Stimulated activated CD4-positive, alpha-beta T cell treated with anti-CD3 and anti-CD28 coated beads, Interleukin-1b, Interleukin-23, amount 100 ng/mL, for 1 hour (primary cell): ENCODE measurements at places on chromosomes 3 and 15.

GRCh38 chr3:156491192-156491591 is 63.7 kb downstream of the SSR3 start:
- no peak for DNase-seq

GRCh38 chr3:169077394-169077906 is 586.1 kb downstream of the MECOM start:
- DNase-seq = no peak

- DNase-seq = no peak
These were observed 113.9 kb downstream of the RORA start for GRCh38 chr15:61115241-61115640.

DNA sequence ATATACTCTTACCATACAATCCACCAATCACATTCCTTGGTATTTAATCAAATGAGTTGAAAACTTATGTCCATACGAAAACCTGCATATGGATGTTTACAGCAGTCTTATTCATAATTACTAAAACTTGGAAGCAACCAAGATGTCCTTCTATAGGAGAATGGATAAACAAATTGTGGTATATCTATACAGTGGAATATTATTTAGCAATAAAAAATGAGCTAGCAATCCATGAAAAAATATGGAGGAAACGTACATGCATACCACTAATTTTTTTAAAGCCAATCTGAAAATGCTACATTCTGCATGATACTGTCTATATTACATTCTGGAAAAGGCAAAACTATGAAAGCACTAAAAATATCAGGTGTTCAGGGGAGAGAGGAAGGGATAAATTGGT is 73.9 kb upstream of the LPP start:
- DNase-seq = no peak

- DNase-seq = no peak
These were observed 74.5 kb upstream of the ZPLD1 start for GRCh38 chr3:102360183-102360860.

DNA sequence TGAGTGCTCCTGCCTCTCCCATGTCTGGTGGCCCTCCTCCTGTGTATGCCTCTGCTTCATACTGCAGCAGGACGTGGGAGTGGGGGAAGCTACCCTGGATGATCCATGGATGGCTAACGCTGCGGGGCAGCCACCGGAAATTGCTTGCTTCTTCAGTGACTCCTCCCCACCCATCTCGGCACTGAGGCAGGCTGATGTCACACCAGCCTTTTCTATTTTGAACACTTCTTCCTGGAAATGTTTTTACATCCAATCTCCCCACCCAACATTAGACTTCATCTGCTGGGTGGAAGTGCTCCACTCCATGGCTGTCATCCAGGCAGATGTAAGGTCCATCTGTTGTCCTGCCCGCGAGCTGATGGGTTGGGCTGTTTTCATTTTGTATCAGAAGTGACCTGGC is 58.9 kb upstream of the MUC13 start:
- no peak for DNase-seq

DNA sequence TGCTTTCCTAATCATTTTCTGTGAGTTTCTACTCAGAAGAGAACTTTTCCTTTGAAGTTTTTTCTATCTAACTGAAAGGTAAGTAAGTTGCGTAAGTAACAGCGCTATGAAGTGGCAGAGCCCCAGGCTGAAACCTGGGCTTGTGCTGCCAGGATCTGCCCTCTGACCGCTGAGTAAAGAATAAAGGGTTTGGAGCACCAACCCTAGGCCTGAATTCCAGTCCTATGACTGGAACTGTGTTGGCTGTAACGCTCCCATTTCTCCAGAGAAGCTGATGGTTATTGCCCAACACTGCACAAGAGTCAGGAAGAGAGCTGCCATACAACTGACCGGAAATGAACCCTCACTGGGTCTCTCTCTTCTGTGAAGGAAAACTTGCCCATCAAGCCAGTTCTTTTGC is 87.0 kb downstream of the FOXB1 start:
- DNase-seq = no peak

DNA sequence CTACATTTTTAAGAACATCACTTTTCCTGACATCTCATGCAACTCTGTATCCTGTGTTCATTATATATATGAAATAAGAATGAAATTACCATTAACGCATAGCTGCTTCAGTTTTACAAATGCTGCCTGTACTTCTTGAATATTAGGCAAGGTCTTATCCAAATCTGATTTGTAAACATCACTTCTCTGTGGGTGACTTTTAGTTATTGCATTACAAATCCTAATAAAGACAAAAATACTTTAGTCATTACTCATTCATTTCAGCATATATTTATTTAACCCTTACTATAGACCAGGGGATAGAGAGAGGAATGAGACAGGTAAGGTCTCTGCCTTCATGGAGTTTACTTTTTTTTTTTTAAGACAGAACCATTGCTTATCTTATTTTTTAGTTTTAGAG is 36.8 kb downstream of the MTMR10 start:
- no peak for DNase-seq

GRCh38 chr3:66609660-66610561 is 109.1 kb upstream of the LRIG1 start:
- no peak for DNase-seq

DNA sequence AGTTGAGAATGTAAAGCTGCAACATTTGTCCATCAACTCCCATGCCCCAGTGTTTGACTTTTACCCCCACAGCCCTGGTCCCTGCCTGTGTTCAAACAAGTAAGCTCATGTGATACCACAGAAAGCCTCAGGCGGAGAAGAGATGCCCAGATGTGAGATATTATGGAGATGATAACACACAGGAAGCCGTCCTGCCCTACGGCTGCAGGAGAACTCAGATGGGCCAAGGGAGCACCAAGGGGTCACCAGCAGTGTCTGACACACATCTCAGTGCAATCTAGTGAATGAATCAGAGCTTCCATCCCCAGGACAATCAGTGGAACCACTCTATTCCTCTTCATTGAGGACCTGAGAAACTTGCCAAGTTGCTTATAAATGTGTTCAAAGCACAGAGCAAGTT is 14.0 kb upstream of the SPINK8 start:
- DNase-seq = no peak

GRCh38 chr3:117278424-117279190 is 569.0 kb downstream of the TUSC7 start:
- no peak for DNase-seq

DNA sequence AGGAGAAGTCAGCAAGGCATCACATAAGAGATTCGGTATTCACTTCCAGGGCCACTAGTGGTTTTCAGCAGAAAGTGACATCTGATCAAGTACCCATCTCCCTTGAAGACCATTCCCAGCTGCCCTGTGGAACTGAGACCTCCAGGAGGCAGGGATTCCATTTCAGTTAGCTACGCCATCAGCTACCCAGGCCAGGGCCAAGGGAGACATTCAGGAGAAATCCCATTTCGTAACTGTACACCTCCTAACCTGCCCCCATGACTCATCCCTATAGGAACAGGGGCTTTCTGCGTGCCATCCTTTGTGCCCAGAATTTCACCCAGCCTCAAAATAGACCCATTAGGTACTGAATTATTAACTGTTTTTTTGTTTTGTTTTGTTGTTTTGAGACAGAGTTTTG is 24.7 kb downstream of the SPATA12 start:
- no peak for DNase-seq

- no peak for DNase-seq
These were observed 687.4 kb downstream of the EDEM1 start for GRCh38 chr3:5874931-5875341.

DNA sequence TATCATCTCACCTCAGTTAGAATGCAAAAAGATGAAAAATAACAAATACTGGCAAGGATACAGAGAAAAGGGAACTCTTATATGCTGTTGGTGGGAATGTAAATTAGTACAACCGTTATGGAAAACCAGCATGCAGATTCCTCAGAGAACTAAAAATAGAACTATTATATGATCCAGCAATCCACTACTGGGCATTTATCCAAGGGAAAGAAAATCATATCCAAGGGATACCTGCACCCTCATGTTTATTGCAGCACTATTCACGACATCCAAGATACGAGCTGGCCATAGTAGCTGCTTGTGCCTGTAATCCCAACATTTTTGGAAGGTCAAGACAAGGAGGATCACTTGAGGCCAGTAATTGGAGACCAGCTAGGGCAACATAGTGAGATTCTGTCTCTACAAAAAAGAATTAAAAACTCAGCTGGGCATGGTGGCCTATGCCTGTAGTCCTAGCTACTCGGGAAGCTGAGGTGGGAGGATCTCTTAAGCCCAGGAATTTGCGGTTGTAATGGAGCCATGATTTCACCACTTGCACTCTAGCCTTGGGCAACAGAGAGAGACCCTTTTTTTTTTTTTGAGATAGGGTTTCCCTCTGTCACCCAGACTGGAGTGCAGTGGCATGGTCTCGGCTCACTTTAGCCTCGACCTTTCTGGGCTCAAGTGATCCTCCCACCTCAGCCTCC is 26.6 kb downstream of the USP50 start:
- no peak for DNase-seq

DNA sequence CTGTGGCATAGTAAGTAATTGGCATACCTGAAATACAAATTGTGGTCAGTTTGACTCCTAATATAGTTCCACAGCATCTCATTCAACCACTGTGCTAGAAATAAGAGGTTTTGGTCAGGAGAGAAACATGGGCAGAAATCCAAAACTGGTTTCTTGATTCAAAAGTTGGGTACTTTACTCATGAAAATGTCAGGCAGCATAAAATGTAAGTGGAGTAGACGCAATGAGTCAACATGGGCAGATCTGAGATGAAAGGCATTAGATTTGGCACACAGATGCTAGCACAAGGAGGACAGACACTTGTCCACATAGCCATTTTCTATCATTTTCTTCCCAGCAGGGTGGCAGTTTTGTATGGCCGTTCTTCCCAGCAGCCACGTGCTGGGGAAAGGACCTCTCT is 255.8 kb upstream of the CDIN1 start:
- DNase-seq = no peak

- DNase-seq = no peak
These were observed 88.6 kb downstream of the GTPBP8 start for GRCh38 chr3:113079218-113079961.

DNA sequence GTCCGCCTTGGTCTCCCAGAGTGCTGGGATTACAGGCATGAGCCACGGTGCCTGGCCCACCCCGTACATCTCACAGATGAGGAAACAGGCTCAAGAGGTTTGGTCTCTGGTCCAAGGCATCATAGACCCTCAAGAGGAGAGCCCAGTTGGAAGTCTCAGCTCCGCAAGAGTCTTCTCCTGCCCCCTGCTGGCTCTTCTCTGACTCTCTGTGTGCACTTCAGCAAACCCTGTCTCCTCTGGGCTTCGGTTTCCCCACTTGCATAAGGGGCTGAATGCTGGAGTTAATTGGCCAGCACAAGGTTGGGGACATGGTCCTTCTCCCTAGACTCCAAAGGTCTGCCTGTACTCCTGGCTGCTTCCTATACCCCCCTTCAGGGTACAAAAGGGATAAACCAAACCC is 3.9 kb downstream of the MST1R start:
- no peak for DNase-seq

DNA sequence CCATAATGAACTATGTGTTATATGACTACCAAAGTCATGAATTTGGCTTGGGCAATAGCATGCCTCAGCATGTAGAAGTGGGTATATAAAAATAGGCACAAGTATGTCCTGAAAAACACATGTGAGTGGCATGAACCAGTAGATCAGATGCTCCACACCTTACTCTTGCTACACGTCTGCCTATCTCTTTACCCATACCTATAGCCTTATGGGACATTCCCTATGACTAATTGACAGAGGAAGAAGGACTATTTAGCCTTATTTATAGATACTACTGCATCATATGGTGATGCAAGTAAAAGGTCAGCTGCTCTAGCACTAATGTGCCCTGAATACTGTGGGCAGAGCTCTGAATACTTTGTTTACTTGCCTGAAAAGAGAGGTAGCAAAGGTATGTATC is 81.0 kb upstream of the ZPLD1 start:
- no peak for DNase-seq

DNA sequence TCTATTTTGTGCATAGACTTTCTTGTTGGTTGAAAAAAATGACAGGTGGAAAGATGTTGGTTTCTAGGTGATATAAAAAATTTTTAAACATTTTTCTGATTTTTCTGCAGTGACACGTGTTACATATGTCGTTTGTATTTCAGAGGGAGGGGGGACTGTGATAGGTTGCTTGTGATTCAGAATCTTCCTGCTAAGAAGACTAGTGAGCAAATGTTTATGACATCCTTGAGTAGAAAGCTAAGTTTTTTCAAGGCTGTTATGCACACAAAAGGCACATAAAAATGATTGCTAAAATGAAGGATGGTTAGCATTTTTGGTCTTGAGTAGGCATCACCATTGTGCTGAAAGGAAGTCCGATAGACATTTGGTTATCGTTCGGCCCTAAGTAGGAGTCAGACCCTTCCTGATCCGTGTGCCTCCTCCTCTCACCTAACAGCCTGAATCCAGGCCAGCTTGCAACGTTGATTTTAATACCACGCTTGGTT is 1.5 kb downstream of the ZNF639 start:
- DNase-seq = no peak

GRCh38 chr3:64813326-64813725 is 125.5 kb upstream of the ADAMTS9 start:
- DNase-seq = no peak

DNA sequence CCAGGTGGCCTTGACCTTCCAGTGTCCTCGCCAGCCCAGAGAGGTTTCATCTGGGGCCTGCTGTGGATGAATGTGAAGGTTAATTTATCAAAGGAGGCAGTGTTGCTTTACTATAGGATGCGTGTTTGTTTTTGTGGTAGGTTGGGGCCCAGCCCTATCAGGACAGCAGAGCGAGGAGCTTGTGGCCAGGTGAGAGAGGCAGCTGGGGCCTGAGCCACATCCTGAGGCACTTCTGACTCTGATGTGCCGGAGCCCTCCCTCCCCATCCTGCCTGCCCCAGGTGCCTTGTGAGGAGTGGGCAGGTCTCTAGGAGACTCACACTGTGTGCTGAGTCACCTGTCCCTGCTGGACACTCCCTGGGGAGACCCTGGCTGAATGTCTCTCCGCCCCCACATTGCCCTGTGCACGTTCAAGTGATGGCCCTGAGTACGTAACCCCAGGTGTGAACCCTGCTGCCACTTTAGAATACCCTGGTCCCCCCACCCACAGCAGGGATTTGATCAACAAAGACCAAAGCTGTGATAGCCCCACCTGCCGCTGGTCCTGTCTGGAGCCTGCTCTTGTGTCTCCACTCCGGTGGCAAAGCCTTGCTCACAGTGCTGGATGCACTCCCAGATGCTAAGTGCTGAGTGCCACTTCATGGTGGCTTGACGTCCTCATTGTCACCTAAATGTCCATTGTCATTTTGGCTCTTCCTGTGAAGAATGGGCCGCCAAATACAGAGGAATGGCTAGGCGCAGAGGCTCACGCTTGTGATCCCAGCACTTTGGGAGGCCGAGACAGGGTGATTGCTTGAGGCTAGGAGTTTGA is 16.0 kb downstream of the FBLN2 start:
- DNase-seq = no peak

DNA sequence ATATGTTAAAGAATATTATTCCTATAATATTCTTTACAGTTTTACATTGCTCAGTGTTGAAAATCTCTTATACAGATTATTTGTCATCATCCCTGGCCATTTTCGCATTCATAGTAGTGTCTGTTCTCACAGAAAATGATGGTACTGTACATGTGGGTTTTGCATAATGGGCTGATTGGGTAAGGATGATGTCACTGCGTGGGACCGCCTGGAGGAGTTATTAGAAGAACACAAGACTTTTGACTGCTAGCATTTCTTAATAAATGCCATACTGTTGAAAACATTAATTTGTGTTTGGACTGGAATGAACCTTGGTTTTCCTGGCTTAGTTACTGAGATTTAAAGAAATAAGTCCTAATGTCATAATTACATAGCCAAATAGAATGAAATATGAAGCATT is 20.3 kb downstream of the LRCH3 start:
- DNase-seq = no peak

GRCh38 chr15:99981191-99981647 is 248.0 kb upstream of the LYSMD4 start:
- no peak for DNase-seq

GRCh38 chr3:66380200-66380932 is 120.5 kb downstream of the LRIG1 start:
- DNase-seq = no peak
